H1 (cell line): ENCODE measurements at places on chromosomes 4 and X.

GRCh38 chrX:44494357-44494756 is 48.3 kb downstream of the FUNDC1 start:
- no peak for DNase-seq

GRCh38 chr4:11746734-11747133 is 318.0 kb upstream of the HS3ST1 start:
- no peak for DNase-seq

DNA sequence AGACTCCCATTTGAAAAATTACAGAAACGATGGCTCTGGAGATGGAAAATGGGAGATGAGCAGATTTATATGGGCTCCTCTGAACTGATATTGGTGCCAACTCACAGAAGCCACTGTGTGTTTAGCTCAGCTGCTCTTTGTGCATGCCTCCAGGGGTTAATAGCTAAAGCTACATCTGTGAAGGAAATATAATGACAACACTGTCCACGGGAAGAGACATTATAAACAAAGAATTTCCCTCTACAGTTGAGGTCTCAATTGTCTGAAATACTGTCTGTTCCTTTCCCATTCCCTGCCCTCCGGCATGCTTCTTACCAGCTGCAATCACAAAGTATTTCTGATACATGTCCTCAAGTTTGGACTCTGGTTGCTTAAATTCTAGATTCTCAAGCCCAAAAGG is 40.4 kb downstream of the PPA2 start:
- DNase-seq, result no peak

- DNase-seq, result no peak
Measured at GRCh38 chrX:104728456-104728855, 162.5 kb downstream of the IL1RAPL2 start.

DNA sequence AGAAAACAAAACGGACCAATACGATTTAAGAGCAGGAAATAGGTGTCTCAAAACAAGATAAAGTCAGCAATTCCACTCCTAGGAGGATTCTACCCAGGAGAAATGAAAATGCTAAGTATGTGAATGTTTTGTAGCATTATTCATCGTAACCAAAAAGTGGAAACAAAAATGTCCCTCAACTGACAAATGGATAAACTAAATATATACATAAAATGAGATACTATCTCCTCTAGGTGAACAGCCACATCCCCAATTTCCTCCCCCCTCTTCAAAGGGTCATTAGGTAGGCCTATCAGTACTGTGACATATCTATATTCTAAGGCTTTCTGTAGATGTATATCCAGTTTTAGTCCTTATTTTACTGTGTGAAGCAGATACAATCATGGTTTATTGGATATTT is 18.0 kb downstream of the DDX3X start:
- DNase-seq, result no peak

- DNase-seq, result no peak
Measured at GRCh38 chrX:2299871-2300270, 200.9 kb downstream of the DHRSX start.

GRCh38 chr4:150722908-150723362 is 141.0 kb downstream of the MAB21L2 start:
- DNase-seq, result no peak
